ENCODE measurements at places on chromosomes 5 and 9.

- no peak for DNase-seq
Measured at GRCh38 chr9:696332-697323, 144.9 kb upstream of the DMRT1 start.

GRCh38 chr5:9559965-9560364, 14.1 kb upstream of the SEMA5A start:
- DNase-seq = no peak

GRCh38 chr5:135095052-135095715, 61.2 kb upstream of the PITX1 start:
- no peak for DNase-seq

GRCh38 chr5:35788724-35789123, 68.0 kb upstream of the IL7R start:
- DNase-seq = no peak

GRCh38 chr5:173301695-173302545, 26.3 kb downstream of the STC2 start:
- DNase-seq = no peak

- DNase-seq = no peak
Measured at GRCh38 chr5:127002390-127002789, 28.0 kb downstream of the MARCHF3 start.

- DNase-seq = no peak
Measured at GRCh38 chr9:36985061-36985768, 48.9 kb downstream of the PAX5 start.

GRCh38 chr5:181217111-181217802, 5.8 kb upstream of the TRIM41 start:
- DNase-seq = no peak

DNA sequence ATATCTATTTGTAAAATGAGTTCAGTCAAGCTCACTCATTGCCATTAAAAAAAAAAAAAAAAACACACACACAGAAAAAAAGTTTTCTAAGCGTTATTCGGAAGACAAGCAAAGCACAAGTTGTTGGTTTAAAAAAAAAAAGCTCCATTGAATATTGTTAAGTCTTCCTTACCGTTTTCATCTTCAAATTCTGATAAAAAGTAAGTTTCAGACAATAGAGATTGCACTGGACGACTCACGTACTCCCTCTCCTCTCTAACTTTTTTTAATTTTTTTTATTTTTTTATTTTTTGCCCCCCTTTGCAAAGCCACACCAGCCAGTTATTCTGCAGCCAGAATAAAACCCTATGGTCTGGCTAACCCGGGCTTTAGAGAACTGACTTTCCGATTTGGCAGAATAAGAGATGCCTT, 544 bp downstream of the ADAMTS6 start:
- no peak for DNase-seq

DNA sequence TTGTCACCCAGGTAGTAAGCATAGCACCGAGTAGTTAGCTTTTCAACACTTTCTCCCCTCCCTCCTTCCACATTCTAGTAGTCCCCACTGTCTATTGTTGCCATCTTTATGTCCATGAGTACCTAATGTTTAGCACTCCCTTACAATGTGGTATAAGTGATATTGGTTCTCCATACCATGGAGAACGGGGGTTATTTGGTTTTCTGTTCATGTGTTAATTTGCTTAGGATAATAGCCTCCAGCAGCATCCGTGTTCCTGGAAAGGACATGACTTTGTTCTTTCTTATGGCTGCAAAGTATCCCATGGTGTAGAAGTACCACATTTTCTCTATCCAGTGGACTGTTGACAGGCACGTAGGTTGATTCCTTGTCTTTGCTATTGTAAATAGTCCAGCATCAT, 353.9 kb downstream of the ADGRV1 start:
- peak; percentile 30 for DNase-seq

DNA sequence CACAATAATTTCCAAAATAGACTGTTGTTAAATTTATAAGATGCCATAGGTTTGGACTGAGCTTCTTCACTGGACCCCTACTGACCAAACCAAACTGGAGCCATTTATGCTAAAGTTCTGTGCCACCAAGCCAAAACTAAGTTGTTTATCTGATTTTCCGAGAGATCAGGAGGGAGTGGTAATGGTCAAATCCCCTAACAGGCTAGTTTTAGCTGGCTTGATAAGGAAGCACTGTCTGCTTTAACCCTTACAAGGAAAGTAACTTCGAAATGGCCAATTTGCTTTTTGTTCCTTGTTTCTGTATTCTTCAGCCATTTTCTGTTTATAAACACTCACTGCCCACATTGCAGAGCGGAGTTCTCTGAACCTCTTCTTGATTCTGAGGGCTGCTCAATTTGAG, 246.8 kb upstream of the TUT7 start:
- no peak for DNase-seq

- no peak for DNase-seq
Measured at GRCh38 chr5:41637424-41637823, 127.0 kb upstream of the PLCXD3 start.

DNA sequence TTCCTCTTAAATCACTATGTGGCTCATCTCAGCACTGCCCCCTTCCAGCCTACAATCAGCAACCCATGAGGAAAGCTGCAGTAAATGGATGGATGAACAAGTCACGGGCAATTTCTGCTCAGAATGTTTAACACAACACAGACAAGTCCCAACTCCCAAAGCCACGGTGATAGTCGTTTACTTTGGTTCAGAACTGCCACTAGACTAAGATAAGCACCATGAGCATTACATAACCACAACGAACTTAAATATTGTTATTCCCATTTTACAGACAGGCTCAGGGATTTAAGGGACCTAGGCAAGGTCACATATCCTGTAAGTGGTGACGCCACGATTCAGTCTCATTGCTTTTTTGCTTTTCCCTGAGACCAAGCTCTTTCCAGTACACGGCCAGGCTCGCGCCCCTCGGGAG, 2.0 kb upstream of the SMIM27 start:
- no peak for DNase-seq

DNA sequence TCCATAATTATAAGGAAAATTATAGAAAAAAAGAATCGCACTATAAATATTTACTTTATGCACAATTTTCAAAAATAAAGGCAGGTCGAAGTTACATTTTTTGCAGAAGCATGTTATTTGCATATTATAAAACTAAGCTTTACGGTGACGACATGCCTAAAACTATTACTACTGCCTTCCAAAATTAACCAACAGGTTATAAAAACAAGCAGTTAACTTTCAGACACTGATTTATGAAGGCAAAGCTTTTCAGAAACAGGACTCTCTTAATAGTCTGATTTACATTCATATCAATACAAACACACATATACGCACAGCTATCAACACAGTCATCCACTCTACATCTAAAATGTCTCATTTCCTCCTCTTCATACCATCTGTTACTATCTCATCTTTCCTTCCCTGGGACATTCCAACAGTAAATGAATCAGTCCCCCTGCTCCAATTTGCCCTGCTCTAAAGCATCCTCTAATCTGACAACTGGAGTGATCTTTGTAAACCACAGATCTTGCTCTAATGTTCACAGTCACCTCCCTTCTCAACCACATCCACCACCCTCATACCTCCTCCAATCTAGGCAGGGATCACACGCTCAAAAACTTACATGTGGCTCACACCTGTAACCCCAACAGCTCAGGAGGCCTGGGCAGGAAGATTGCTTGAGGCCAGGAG, 21.6 kb downstream of the FBXW11 start:
- no peak for DNase-seq

- no peak for DNase-seq
Measured at GRCh38 chr5:58022055-58022454, 437.8 kb downstream of the PLK2 start.

- DNase-seq = no peak
Measured at GRCh38 chr9:98736226-98736625, 27.5 kb upstream of the GABBR2 start.

DNA sequence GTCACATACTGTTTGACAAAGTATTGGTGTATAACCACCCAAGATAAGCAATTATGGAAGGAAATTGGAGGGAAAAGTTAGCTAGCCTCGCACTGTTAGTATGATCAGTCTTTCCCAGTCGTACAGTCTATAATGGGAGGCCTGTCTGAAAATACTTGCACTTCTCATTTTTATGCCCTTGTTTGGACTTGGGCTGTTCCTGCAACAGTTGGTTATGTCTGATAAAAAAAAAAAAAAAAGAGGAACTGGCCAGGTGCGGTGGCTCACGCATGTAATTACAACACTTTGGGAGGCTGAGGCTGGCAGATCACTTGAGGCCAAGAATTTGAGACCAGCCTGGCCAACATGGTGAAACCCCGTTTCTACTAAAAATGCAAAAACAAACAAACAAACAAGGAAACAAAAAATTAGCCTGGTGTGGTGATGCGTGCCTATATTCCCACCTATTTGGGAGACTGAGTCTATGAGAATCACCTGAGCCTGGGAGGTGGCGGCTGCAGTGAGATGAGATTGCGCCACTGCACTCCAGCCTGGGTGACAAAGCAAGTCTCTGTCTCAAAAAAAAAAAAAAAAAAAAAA, 58.3 kb upstream of the ANKRD33B start:
- no peak for DNase-seq
